Activated T-cell treated with anti-CD3 and anti-CD28 coated beads, Interleukin-2, amount 50 U/mL, for 72 hours (primary cell): ENCODE measurements at places on chromosomes 1 and 21. TPM values are rescaled to one million over a fixed set of nuclear protein-coding genes. Genes with fewer than 3 reads are reported as not detected.

Gene CTSE
- total RNA-seq: not detected

Gene NKAIN1
- not detected for total RNA-seq

Gene NBPF11
- 16.1 TPM for total RNA-seq

Gene EPHA2
- 0.43 TPM for total RNA-seq

Gene OPTC
- not detected for total RNA-seq

Gene CHI3L1
- not detected for total RNA-seq

Gene MROH9
- not detected for total RNA-seq

Gene LIN9
- 13.2 TPM for total RNA-seq

Gene SPATA46
- not detected for total RNA-seq

Gene NUP210L
- total RNA-seq: 0.14 TPM

Gene SPRR2G
- not detected for total RNA-seq

Gene PRAMEF33
- total RNA-seq: not detected

Gene C8A
- not detected for total RNA-seq

Gene SPSB1
- total RNA-seq: 12.2 TPM

Gene ARHGEF10L
- total RNA-seq: not detected

Gene TMEM61
- total RNA-seq: not detected

Gene PRKACB
- 35.0 TPM for total RNA-seq

Gene SH2D5
- 0.09 TPM for total RNA-seq

Gene ERICH3
- total RNA-seq: not detected

Gene TGFB2
- not detected for total RNA-seq

Gene SHISA4
- total RNA-seq: 0.94 TPM

Gene S100A12
- total RNA-seq: not detected

Gene RGS8
- not detected for total RNA-seq

Gene ASPM
- 53.4 TPM for total RNA-seq

Gene RNU1-3
- 1,100 TPM for total RNA-seq

Gene KIF14
- 15.8 TPM for total RNA-seq

Gene TNFAIP8L2
- 17.1 TPM for total RNA-seq

Gene MIXL1
- total RNA-seq: not detected

Gene DENND2C
- 0.88 TPM for total RNA-seq

Gene SAMD11
- 0.12 TPM for total RNA-seq

Gene AGBL4
- not detected for total RNA-seq

Gene IL20
- total RNA-seq: 0.28 TPM

Gene FAM89A
- 17.1 TPM for total RNA-seq

Gene MSH4
- 0.99 TPM for total RNA-seq

Gene B3GALT5
- not detected for total RNA-seq

Gene GPATCH3
- 11.9 TPM for total RNA-seq

Gene AMY1B
- total RNA-seq: not detected

Gene PRKCZ
- total RNA-seq: 16.8 TPM

Gene SPATA45
- not detected for total RNA-seq

Gene PPM1J
- 1.2 TPM for total RNA-seq

Gene SLC1A7
- not detected for total RNA-seq

Gene SPATA6
- 5.7 TPM for total RNA-seq

Gene TMEM269
- total RNA-seq: 0.81 TPM

Gene SPRR4
- not detected for total RNA-seq

Gene PLD5
- not detected for total RNA-seq

Gene HES3
- not detected for total RNA-seq

Gene CRABP2
- total RNA-seq: 2.5 TPM

Gene FLG
- not detected for total RNA-seq

Gene FNDC5
- not detected for total RNA-seq

Gene CRB1
- total RNA-seq: 0.48 TPM
